CD4-positive, alpha-beta T cell treated with Interleukin-21 for 1 hour (primary cell): ENCODE measurements at places on chromosomes 3 and 15.
A peak's percentile ranks its signal among the peaks of the same experiment; 100 is the strongest.

DNA sequence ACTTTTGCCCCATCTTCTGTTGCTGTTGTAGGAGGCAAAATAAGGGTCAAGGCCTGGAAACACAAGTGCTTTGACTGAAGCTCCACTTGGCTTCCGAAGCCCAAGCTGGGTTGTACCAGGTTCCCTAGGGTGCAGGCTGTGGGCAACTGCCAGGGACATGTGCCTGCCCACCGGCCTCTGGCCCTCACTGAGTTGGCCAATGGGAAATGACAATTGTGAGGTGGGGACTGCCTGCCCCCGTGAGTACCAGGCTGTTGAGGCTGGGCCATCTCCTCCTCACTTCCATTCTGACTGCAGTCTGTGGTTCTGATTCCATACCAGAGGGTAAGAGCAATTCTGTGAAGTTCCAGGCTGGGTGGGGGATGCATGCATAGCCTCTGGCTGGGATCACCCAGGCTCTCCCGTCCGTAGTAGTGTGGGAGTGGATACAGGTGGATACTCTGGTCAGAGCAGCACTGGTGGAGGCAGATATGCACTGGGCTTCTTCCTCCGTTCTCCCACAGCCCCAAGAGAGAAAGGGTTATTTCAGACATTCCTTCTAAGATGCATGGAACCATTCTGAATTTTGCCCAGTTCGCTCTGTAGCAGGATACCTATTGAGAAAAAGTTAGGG is at the start of gene ADIPOQ:
Gene ADIPOQ, plus strand, starts transcription at position 285 of the 613 bp plus-strand sequence. CDS start 10,349 bp downstream, outside the sequence.
- DNase-seq = no peak

DNA sequence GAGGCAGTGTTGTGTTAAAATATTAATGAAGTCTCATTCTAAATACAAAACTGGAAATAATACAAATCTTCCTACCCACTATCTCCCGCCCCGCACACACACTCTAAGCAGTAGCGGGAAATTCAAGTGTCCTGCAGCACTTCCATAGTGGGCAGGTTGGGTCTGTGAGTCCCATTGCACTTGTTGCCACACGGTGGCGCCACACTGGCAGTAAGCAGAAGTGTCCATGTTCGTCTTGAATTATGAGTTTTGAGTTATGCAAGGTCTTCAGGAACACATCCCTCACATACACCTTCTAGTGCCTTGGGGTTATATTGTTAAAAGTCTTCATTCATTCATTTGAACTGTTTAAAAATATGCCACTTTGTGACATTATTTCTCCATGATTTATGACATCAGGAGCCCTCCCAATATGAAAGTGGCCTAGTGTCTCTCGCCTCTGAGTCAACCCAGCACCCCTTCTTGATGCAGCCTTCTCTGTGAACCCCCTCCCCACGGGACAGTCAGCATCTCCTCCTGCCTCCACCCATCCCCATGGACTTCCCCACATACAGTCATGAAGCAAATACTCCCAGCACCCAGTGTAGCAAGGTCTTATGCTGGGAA is 17.6 kb upstream of the CCDC174 start:
- DNase-seq = peak; percentile 61

GRCh38 chr15:39828374-39828931 is 45.8 kb upstream of the FSIP1 start:
- DNase-seq = no peak

- DNase-seq = no peak
These were observed 48.8 kb downstream of the PDE8A start for GRCh38 chr15:85030301-85030929.

DNA sequence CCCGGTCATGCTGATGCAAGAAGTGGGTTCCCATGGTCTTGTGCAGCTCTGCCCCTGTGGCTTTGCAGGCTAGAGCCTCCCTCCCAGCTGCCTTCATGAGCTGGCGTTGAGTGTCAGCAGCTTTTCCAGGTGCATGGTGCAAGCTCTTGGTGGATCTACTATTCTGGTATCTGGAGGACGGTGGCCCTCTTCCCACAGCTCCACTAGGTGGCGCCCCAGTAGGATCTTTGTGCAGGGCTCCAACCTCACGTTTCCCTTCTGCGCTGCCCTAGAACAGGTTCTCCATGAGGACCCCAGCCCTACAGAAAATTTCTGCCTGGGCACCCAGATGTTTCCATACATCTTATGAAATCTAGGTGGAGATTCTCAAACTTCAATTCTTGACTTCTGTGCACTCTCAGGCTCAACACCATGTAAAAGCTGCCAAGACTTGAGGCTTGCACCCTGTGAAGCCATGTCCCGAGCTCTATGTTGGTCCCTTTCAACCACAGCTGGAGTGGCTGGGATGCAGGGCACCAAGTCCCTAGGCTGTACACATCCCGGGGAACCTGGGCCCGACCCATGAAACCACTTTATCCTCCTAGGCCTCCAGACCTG is 238.4 kb upstream of the MDFIC2 start:
- peak; percentile 64 for DNase-seq

DNA sequence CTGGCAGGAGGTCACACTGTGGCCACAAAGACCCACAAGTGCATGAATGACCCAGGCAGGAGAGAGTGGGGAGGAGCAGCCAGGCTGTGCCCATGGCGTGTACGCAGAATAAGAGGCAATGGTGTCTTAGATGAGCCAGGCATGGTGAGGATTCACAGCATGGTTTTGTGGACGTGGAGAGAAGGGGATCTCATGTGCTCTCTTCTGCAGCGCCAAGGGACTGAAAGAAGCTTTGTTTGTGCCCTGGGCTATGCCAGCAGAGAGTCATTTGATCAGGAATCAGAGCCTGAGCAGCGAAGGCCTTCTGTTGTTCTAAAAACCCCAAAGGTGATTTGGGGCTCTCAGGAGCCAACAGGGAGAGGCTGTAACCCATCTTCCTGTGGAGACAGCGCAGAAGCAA is 18.7 kb upstream of the RPP14 start:
- no peak for DNase-seq

- DNase-seq = no peak
These were observed 115.6 kb downstream of the GSK3B start for GRCh38 chr3:119978554-119979208.

DNA sequence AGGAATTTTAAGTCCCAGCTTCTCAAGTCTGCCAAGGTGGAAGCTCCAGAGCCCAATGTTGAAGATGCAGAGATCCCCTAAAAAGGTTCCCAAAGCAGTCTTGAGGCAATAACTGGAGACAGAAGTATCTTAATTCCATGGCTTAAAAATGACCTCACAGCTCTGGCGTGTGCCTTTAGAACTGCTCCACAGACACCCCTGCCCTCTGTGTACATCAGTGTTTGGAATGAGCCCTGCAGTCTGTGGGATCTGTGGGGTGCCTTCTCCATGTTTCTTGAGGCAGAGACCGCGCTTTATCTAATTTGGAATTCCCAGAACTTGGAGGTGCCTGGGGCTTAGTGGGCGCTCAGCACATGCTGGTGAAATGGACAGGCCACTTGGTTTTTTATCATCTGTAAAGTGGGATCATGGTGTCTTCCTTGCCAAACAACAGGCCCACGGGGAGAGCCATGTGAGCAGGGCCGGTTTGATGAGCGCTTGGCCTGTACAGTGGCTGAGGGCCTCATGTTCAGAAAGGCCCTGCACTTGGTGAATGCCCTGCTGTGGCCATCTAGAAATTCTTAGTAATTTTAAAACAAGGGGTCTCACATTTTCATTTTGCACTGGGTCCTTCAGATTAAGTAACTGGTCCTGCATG is 7.1 kb downstream of the ITGA11 start:
- no peak for DNase-seq

GRCh38 chr15:39192979-39193560 is 387.8 kb upstream of the THBS1 start:
- no peak for DNase-seq

- DNase-seq = no peak
These were observed 69.1 kb downstream of the P3H2 start for GRCh38 chr3:190051641-190052040.
